ENCODE measurements at places on chromosomes 13 and 19.

GRCh38 chr13:108083056-108083455, 132.3 kb downstream of the LIG4 start:
- no peak for DNase-seq

DNA sequence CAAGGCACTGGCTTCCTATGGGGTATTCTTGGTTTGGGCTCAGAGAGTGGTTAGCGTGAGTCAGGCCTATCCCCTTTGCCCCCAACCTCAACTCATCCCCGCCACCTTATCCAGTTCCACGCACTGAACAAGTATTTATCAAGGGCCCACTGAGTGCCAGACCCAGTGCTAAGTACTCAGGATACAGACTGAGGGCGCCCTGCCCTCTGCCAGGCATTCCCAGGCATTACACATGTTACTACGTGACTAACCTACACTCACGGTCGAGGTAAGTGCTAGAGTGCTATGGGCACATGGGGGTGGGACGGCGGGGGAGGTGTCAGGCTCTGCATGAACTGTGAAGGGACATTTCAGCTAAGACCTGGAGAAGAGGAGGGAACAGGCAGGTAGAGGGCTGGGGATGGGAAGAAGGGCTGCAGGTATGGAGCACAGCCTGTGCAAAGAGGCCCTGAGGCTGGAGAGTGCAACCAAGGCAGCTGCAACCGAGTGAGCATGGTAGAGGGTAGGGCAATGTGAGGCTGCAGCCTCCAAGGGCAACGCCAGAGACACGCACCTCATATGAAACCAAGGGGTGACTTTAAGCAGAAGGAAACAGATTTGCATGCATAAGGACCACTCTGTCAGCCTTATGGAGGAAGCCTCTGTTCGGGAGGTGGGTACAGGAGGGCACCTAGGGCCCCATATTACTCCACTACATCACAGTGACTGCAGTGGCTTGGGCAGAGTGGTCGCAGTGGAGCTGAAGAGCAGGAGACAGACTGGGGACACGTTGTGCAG, 22.5 kb downstream of the DHRS12 start:
- peak; percentile 29 for DNase-seq

GRCh38 chr13:51714663-51715168, 89.2 kb downstream of the DHRS12 start:
- DNase-seq: no peak

- DNase-seq: peak; percentile 100
Observed at GRCh38 chr19:36014012-36014924, at the start of gene ALKBH6. Gene ALKBH6, minus strand, starts transcription at chr19:36014213. Its CDS starts 816 bp downstream, at chr19:36013397.

- DNase-seq: no peak
Observed at GRCh38 chr13:75194717-75195462, 287.1 kb downstream of the TBC1D4 start.

- peak; percentile 57 for DNase-seq
Observed at GRCh38 chr13:49240017-49240416, 7.7 kb upstream of the CDADC1 start.

DNA sequence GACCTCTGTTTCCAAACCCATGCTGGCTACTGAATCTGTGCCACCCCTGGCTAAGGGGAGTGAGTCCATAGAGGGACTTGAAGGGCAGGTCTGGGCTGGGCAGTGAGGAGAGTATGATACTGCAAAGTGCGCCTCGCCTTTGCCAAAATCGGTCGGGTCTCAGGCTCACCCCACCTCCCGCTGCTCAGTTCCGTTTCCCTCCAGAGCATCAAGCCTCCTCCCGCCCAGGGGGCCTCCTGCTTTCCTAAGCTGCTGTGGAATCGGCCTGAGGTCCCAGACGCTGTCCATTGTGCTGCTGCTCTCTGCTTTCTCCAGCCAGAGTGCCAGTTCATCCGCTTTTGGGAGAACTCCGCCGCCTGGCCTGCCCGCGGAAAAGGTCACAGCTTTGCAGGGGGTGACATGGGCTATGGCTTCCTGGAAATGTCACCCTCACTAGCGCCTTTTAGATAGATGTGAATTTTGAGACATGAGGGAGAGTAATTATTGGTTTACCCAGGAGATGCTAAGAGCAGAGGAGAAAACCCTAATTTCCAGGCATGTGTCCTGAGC, 1418.4 kb downstream of the UQCRFS1 start:
- DNase-seq: peak; percentile 19

- no peak for DNase-seq
Observed at GRCh38 chr13:50400035-50400726, 384.9 kb downstream of the KCNRG start.

DNA sequence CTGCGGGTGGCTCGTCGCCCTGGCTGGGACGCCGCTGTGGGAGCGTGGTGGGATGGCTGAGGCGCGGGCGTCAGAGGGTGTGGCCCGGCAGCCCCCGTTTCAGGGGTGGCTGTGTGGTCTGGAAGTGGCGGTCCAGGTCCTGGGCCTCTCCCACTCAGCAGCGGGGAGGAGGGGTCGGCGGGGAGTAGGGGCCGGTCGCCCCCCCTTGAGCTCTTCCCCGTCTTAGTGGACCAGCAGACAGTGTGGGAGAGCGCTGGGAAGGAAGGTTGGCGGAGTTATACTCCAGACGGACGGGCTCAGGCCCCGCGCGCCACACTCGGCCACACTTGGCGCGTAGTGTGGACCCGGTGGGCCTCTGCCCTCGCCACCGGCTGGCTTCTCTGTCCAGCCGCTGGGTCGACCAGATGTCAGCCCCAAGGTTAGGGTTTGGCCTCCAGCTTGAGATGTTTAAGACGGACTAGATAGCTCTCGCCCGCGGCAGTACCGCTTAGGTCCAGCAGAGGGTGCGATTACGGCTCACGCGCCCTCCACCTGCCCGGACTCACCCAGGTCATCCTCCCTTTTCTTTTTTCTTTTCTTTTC, 21.7 kb upstream of the ZNF429 start:
- DNase-seq: peak; percentile 52

- no peak for DNase-seq
Observed at GRCh38 chr19:57747472-57747807, 825 bp downstream of the ZNF776 start.

DNA sequence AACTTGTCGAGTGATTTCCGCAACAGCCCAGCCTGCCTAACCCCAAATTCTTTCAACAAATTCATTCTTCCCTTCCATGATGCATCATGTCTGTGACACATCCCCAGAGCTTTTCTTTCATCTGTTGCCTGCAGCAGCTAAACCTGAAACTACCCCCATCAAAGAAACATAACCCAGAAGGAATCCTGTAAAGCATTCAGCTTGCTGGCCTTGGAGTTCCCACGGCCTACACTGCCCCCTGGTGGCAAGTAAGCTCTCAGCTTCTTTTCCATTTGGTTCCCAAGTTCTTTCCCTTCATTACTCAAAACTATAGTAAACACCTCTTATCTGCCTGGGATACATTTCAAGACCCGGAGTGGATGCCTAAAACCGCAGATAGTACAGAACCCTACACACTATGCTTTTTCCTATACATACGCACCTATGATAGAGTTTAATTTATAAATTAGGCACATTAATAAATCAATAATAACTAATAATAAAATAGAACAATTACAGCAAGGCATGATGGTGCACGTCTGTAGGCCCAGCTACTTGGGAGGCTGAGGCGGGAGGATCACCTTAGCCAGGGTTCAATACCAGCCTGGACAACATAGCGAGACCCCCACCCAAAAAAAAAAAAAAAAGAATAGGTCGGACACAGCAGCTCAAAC, 7.4 kb downstream of the ETHE1 start:
- peak; percentile 86 for DNase-seq

DNA sequence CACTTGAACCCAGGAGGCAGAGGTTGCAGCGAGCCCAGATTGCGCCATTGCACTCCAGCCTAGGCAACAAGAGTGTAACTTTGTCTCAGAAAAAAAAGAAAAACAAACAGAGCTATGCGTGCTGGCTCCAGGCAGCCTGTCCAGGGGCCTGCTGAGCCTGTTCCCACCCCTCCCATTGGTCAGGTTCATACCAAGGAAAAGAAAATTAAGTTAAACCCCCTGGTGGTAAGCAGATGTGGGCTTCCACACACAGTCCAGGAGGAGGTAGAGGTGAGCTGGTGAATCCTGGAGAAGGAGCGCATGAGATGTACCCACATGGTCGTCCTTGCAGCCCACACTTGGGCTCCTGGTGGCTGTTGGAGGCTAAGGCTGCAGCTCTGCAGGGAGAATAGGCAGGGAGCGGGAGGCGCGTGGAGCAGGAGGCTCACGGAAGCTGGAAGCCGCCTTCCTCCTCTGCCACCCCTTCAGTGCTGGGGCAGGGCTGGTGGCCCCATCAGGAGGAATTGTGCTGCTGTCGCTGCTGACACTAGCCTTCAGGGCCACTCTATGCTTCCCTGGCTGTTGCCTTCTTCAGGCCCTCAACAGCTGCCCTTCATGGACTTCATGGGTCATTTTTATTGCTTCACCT, 10.5 kb upstream of the CHAMP1 start:
- DNase-seq: no peak

- no peak for DNase-seq
Observed at GRCh38 chr13:36431204-36432105, 840 bp upstream of the CCNA1 start.

- DNase-seq: no peak
Observed at GRCh38 chr13:28657784-28658538, 969 bp upstream of the POMP start.

GRCh38 chr13:29254626-29255370, 340.7 kb downstream of the SLC7A1 start:
- no peak for DNase-seq

GRCh38 chr19:43555185-43555770, 20.0 kb downstream of the XRCC1 start:
- DNase-seq: peak; percentile 91

GRCh38 chr19:50266041-50266440, 62.6 kb downstream of the MYH14 start:
- DNase-seq: no peak

DNA sequence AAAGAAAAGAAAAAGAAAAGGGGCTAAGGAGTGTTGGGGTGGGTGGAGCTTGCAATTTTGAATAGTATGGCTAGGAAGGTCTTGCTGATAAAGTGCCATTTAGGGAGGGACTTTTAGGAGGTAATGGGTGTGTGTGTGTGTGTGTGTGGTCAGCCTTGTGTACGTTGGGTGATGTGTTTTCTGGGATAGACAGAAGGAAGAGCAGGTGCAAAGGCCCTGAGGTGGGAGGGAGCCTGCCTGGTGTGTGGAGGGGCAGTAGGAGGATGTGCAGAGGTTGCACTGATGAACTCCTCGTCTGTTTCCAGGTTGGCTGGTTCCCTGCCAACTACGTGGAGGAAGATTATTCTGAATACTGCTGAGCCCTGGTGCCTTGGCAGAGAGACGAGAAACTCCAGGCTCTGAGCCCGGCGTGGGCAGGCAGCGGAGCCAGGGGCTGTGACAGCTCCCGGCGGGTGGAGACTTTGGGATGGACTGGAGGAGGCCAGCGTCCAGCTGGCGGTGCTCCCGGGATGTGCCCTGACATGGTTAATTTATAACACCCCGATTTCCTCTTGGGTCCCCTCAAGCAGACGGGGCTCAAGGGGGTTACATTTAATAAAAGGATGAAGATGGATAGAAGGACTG, 30.5 kb upstream of the ADGRE1 start:
- DNase-seq: no peak

DNA sequence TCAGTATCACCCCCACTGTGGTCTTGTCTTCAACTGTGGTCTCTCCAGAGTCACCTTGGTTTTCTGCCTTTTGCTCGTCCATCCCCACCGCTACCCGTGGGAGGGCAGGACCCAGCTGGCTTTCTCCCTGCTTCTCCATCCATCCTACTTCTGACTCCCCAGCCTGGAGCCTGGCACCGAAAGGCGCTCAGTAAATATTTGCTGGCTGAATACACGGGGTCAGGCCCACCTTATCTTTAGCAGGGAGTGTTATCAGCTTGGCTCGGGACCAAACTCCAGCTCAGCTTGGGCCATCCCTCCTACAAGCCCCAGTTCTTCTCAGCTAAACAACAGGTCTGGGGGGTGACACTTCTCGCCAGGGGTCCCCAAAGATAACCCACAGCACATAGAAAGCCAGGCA, 62.0 kb upstream of the KLF2 start:
- no peak for DNase-seq

- no peak for DNase-seq
Observed at GRCh38 chr13:44873461-44873860, 115.8 kb downstream of the NUFIP1 start.

DNA sequence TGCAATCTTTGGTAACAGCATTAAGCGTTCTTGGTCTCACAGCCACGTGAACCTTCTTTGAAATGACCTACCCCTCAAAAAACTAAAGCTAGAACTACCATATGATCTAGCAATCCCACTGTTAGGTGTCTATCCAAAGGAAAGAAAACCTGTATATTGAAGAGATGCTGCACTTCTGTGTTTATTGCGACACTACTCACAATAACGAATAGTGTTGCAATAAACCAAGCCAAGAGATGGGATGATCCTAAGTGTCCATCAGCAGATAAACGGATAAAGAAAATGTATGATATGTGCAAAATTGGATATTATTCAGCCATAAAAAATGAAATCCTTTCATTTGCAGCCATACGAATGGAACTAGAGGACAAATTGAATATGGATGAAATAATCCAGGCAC, 637.9 kb downstream of the EFNB2 start:
- DNase-seq: no peak

- no peak for DNase-seq
Observed at GRCh38 chr13:37954191-37954590, 84.6 kb upstream of the TRPC4 start.

- no peak for DNase-seq
Observed at GRCh38 chr19:3768015-3768747, 3.8 kb downstream of the RAX2 start.

- DNase-seq: no peak
Observed at GRCh38 chr13:91111476-91112200, 235.8 kb upstream of the MIR17HG start.

DNA sequence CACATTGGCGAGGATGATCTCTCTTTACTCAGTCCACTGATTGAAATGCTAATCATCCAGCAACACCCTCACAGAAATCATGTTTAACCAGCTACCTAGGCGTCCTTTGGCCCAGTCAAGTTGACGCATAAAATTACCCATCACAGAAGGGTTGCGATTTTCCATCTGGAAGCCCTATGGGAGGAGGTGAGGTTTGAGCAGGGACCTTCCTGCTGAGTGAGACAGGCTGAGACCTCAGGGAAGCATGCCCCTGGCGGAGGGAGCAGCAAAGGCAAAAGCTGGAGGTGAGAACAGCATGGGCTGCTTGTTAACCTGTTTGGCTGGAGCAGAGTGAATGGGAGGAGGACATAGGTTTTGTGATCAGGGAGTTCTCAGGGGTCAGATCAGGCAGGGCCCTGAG, 7.3 kb downstream of the TTC9B start:
- no peak for DNase-seq

DNA sequence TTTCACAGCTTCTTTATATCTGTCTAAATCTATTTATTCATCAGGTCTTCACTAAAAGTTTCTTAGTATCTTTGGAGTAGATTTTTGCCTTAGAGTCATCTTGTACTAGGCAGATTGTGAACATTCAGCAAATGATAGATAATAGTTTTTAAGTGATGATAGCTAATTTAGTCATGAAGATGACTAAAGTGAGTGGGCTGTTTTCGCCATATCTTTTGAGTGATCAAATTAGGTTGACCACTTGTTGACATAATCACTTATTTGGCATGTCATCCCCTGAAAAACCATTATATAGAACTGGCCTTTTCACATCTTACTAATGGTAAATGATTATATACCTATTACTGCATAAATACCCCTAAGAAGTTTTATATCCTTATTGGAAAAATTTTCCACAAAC, 999.2 kb downstream of the PCDH17 start:
- DNase-seq: no peak

All from activated CD4-positive, alpha-beta T cell treated with anti-CD3 and anti-CD28 coated beads, Interleukin-2, amount 10 ng/mL, durations not matched to agents 7 days and 5 days (primary cell).